ENCODE measurements at places on chromosomes 12 and 14.

GRCh38 chr12:80293347-80293746 is 150.7 kb upstream of the PTPRQ start:
- H3K27me3 ChIP-seq = no peaks in the 10 kb centered on the region
- no peaks in the 10 kb centered on the region for H3K4me1 ChIP-seq
- no peak overlapping the region for H3K27ac ChIP-seq
- no peak for DNase-seq

DNA sequence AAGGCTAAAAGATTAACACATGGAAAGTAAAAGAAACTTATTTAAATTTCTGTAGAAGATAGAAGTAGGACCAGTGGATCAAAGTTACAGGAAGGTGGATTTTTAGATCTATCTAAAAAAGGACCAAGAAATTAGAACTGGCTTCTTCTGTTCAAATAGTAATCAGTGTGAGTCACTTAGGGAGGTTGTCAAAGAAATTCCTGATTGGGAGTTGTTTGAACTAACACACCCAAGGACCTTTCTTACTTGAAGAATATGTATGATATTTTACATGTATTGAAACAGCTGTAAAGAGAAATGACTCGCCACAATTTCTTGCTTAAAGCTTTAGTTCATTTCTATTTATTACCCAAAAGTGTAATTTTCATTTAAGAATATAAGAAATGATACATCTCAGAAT is 256.9 kb downstream of the RAD51B start:
- no peaks in the 10 kb centered on the region for H3K27me3 ChIP-seq
- DNase-seq = no peak
- peaks cover 9% of the 10 kb centered on the region for H3K4me1 ChIP-seq
- H3K4me3 ChIP-seq = no peak overlapping the region
- no peak overlapping the region for H3K27ac ChIP-seq

DNA sequence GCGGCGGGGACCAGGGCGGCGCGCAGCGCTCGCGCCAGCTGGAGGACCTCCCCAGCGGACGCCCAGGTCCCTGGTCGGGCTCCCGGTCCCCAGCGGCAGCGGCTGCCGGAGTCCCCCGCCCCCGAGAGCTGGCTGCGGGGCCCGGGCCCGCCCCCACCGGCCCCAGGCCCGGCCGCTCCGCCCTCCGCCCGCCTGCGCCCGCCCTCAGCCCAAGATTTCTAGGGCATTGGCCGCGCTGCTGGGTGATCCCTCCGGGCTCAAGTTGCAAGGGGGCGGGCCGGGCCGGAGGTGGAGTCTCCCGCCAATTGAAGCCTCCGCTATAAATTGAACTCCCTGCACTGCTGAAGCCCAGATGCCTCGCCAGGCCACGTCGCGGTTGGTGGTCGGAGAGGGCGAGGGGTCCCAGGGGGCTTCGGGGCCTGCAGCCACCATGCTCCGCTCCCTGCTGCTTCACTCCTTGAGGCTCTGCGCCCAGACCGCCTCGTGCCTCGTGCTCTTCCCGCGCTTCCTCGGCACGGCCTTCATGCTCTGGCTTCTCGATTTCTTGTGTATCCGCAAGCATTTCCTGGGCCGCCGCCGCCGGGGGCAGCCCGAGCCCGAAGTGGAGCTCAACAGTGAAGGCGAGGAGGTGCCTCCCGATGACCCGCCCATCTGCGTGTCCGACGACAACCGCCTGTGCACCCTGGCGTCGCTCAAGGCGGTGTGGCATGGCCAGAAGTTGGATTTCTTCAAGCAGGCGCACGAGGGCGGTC is at the start of gene DIO3:
Gene DIO3 (plus strand): TSS at position 351 of the 752 bp plus-strand sequence.
- peaks cover 44% of the 10 kb centered on the region for H3K27me3 ChIP-seq
- peak within 1 kb of the TSS; percentile 47 for H3K27ac ChIP-seq
- no peaks in the 10 kb centered on the region for H3K4me1 ChIP-seq
- H3K36me3 ChIP-seq = peaks cover 38% of the 10 kb centered on the region

DNA sequence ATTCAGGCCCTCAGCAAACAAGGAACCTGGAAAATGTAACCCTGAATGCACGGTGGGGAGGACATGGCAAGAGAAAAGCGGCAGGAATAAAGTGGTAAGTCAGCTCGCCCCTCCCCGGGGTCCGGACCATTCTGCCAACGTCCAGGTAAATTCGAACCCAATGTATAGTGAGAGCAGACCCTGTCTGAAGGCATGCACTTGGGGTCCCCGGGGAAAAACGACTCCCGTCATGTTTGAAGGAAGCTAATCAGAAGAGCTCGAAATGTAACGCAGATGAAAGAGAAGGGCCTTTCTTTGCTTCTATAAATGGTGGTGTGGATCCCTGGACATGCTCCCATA is 193 bp downstream of the ACACB start:
- no peak overlapping the region for H3K4me3 ChIP-seq
- H3K27me3 ChIP-seq = no peaks in the 10 kb centered on the region
- peaks cover under 1% of the 10 kb centered on the region for H3K36me3 ChIP-seq
- H3K27ac ChIP-seq = no peak overlapping the region
- peaks cover 8% of the 10 kb centered on the region for H3K4me1 ChIP-seq

GRCh38 chr12:88854260-88854659 is 274.0 kb upstream of the KITLG start:
- peak overlapping the region; percentile 79 for H3K27ac ChIP-seq
- peak; percentile 22 for DNase-seq
- H3K4me3 ChIP-seq = peak overlapping the region; percentile 8
- H3K36me3 ChIP-seq = peaks cover 4% of the 10 kb centered on the region

- DNase-seq = no peak
- no peak overlapping the region for H3K4me3 ChIP-seq
- H3K36me3 ChIP-seq = no peaks in the 10 kb centered on the region
- no peaks in the 10 kb centered on the region for H3K4me1 ChIP-seq
- H3K27me3 ChIP-seq = no peaks in the 10 kb centered on the region
These were observed 127.1 kb upstream of the RTL1 start for GRCh38 chr14:101030586-101030985.

DNA sequence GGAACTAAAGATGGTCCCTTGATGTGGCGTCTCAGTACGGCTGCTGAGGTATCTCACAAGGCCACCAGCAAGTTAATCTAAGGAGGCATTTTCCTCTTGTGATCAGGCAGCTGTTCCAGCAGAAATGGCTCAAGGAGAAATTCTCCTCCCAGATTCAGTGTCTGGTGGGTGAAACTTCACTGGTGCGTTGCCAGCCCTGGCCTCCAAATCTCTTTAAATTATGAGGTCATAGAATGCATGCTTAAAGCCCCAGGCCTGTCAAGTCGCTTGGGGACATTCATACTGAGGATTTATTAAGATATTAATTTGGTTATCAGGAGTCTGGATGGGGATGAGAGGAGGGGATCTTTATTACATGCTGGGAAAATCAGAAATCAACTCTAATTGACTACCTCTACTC is 72.9 kb downstream of the PPP2R5C start:
- no peak overlapping the region for H3K4me3 ChIP-seq
- DNase-seq = no peak
- no peaks in the 10 kb centered on the region for H3K4me1 ChIP-seq
- no peak overlapping the region for H3K27ac ChIP-seq
- no peaks in the 10 kb centered on the region for H3K27me3 ChIP-seq

DNA sequence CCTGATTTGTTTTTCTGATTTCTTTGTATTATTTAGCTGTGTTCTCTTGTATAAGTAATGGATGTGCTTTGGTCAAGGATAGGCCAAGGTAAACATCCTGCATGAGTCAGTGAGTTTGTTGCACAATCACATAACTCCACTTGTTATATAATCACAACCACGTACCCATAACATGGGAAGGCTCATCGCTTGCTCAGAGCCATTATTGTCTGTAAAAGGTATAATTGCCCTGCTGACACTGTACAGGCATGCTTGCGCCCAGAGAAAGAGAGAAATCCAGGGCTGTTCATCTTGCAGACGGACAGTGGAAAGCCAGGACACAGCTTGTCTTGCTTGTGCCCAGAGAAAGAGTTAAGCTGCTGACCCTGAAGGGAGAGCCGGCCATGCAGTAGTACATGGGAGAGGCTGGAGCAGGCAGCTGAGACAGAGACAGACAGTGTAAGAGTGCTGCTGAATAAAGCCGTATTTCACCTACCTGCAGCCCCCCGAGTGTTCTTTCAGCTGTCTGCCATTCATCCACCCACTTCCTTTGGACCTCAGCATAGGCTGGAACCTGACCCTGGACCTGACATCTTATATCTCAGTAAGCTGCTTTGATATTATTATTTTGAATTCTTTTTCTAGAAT is 174.7 kb upstream of the DAAM1 start:
- peaks cover 4% of the 10 kb centered on the region for H3K36me3 ChIP-seq
- H3K4me1 ChIP-seq = no peaks in the 10 kb centered on the region
- no peaks in the 10 kb centered on the region for H3K27me3 ChIP-seq
- no peak overlapping the region for H3K27ac ChIP-seq

- peaks cover 23% of the 10 kb centered on the region for H3K36me3 ChIP-seq
- no peak overlapping the region for H3K4me3 ChIP-seq
- H3K4me1 ChIP-seq = no peaks in the 10 kb centered on the region
- H3K27me3 ChIP-seq = no peaks in the 10 kb centered on the region
- no peak overlapping the region for H3K27ac ChIP-seq
These were observed 16.3 kb downstream of the NDUFA9 start for GRCh38 chr12:4665236-4665635.

GRCh38 chr12:116476227-116476822 is 82.9 kb upstream of the MAP1LC3B2 start:
- H3K4me3 ChIP-seq = no peak overlapping the region
- peaks cover 32% of the 10 kb centered on the region for H3K27me3 ChIP-seq
- H3K27ac ChIP-seq = no peak overlapping the region
- no peak for DNase-seq

DNA sequence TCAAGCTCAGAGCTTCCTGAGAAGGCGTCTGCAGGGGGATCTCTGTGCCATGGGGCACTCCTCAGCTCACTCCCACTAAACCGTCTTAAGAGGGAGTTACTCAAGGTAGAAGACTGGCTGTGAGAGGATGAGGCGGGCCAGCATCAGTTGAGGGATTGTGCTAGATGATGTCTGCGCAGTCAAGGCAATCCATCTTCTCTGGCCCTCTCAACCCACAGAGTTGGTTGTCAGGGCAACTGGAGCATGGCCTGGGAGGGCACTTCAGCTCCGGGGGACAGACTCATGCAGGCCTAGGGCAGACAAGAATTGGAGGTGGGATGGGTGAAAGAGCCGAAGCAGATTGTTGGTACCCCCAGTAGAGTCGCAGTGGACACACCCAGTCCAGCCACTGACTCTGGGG is 9.0 kb downstream of the GSTZ1 start:
- H3K27me3 ChIP-seq = no peaks in the 10 kb centered on the region
- no peaks in the 10 kb centered on the region for H3K36me3 ChIP-seq
- no peak overlapping the region for H3K27ac ChIP-seq

DNA sequence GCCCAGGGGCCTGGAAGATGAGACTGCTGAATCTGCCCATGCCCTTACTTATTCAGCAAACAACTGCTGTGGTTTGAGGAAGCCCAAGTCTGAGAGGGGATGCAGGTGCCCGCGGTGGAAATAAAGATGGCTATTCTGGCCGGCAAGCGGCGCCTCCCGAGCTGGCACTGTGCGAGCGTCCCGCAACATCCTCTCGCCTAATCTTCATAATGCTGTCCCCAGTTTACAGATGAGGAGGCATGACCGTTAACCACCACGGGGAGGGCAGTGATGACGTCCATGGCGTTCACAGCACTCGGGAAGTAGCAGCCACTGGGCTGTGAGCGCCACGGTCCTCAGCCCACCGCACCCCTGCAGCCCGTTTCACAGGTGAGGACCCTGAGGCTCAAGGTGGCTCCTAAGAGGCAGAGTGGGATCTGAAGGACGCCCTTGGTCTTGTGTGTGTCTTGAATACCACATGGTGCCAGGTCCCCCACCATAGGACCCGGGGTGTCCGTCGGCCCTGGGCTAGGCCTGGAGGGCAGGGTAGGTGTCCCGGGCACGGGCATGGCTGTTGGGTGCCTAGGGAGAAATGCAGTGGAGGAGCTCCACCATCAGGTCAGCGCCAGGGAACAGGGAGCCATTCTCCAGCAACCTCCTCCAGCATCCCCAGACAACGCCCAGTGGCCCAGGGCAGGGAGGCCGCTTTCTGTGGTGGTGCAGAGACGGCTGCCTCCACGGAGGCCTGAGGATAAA is 20.2 kb downstream of the CHGA start:
- no peaks in the 10 kb centered on the region for H3K27me3 ChIP-seq
- no peak overlapping the region for H3K4me3 ChIP-seq
- no peak for DNase-seq

DNA sequence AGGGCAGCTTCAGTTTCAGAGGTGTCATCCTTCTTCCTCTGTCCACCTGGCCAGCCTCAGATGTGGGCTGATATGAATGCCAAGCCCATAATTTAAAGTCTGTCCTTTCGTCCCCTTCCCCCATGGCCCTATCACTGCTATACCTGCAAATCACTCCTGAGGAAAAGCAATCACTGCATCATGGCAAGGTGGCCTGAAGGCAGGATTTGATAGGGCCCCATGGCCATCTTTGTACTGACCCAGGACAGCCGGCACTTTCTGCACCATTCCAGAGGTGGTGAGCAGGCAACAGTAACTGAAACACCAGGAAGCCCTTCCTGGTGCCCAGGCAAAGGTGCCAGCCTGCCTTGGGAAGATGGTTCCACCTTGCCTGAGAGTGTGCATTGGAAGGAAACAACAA is 60.8 kb downstream of the ANO2 start:
- no peaks in the 10 kb centered on the region for H3K4me1 ChIP-seq
- H3K36me3 ChIP-seq = no peaks in the 10 kb centered on the region
- DNase-seq = no peak
- no peak overlapping the region for H3K4me3 ChIP-seq
- H3K27me3 ChIP-seq = peaks cover 25% of the 10 kb centered on the region
- H3K27ac ChIP-seq = no peak overlapping the region

- no peak overlapping the region for H3K4me3 ChIP-seq
- H3K27ac ChIP-seq = no peak overlapping the region
- H3K36me3 ChIP-seq = peaks cover 12% of the 10 kb centered on the region
- peak; percentile 15 for DNase-seq
- H3K27me3 ChIP-seq = no peaks in the 10 kb centered on the region
- H3K4me1 ChIP-seq = peaks cover 28% of the 10 kb centered on the region
These were observed 530 bp upstream of the NYNRIN start for GRCh38 chr14:24398293-24398652.

DNA sequence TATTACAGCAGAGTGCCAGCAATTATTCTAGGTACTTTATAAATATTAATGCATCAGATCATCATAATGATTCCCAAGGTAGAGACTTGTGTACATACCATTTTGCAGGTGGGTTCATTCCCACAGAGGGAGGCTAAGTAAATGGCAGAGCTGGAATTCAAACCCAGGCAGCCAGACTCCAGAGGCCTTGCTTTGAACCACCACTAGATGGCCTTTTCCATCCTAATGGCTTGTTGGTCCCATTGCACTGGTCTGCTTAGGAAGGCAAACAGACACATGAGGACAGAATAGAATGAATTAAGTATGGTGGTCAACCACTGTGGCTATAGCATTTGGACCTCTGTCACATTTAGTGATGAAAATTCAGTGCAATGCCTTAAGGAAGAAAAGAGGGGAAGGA is 158.7 kb downstream of the METTL25 start:
- peak; percentile 39 for DNase-seq
- H3K4me1 ChIP-seq = no peaks in the 10 kb centered on the region
- H3K27me3 ChIP-seq = no peaks in the 10 kb centered on the region
- H3K27ac ChIP-seq = no peak overlapping the region
- no peaks in the 10 kb centered on the region for H3K36me3 ChIP-seq

All from Calu3 (cell line).